ENCODE measurements at places on chromosomes 12 and 14. TPM values are rescaled to one million over a fixed set of nuclear protein-coding genes. Genes with fewer than 3 reads are reported as not detected.

DNA sequence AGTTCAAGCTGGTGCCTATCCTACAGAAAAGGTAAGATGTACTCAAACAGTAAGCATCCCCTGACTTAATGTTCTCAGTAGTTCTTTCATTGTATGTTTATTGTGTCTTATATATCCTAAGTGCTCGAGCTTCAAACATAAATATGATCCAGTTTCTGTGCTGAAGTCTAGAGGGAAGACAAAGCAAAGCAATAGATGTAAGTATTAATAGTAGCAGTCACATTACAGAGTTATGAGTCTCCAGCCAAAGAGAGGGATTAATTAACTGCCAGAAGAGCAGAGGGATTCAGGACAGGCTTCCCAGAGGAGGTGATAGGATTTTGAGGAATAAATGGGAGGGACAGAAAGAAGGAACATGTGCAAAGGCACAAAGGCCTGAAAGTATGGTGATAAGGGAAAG lies 1.4 kb downstream of the NGDN start:
- no peak overlapping the region for H3K27ac ChIP-seq
- H3K27me3 ChIP-seq: no peaks in the 10 kb centered on the region
- DNase-seq: no peak
- no peaks in the 10 kb centered on the region for H3K4me1 ChIP-seq

- H3K4me3 ChIP-seq: no peak overlapping the region
- peaks cover 8% of the 10 kb centered on the region for H3K4me1 ChIP-seq
- DNase-seq: peak; percentile 65
- H3K27me3 ChIP-seq: no peaks in the 10 kb centered on the region
- no peaks in the 10 kb centered on the region for H3K36me3 ChIP-seq
Observed at GRCh38 chr14:50335389-50335788, 23.3 kb downstream of the DMAC2L start.

DNA sequence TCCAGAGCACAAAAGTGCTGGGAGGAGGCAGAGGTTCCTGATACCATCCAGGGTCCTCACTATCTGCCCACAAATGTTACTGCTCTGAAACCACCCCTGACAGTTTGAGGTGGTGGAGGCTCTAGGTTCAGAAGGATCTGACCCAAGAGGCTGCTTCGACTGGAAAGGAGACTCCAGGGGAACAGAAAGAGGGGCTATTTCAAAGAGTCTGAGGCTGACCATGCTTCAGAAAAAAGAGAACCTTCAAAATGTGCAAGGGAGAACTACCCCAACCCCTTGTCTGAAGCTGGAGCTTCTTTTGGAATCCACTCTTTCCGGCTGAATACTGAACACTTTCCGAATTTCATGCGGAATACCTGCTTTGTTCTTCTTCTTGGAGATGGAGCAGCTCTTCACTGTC lies 41.8 kb downstream of the RBM19 start:
- H3K36me3 ChIP-seq: peaks cover 57% of the 10 kb centered on the region
- no peaks in the 10 kb centered on the region for H3K27me3 ChIP-seq
- H3K4me1 ChIP-seq: no peaks in the 10 kb centered on the region
- no peak overlapping the region for H3K4me3 ChIP-seq
- no peak for DNase-seq
- H3K27ac ChIP-seq: no peak overlapping the region

- H3K27me3 ChIP-seq: no peaks in the 10 kb centered on the region
- H3K4me1 ChIP-seq: peaks cover 7% of the 10 kb centered on the region
- H3K27ac ChIP-seq: no peak overlapping the region
- DNase-seq: no peak
- no peaks in the 10 kb centered on the region for H3K36me3 ChIP-seq
Observed at GRCh38 chr12:119069147-119069642, 87.9 kb downstream of the SRRM4 start.

GRCh38 chr14:61347826-61348443 lies 26.6 kb downstream of the PRKCH start:
- no peak overlapping the region for H3K27ac ChIP-seq
- H3K36me3 ChIP-seq: no peaks in the 10 kb centered on the region
- H3K4me3 ChIP-seq: no peak overlapping the region

DNA sequence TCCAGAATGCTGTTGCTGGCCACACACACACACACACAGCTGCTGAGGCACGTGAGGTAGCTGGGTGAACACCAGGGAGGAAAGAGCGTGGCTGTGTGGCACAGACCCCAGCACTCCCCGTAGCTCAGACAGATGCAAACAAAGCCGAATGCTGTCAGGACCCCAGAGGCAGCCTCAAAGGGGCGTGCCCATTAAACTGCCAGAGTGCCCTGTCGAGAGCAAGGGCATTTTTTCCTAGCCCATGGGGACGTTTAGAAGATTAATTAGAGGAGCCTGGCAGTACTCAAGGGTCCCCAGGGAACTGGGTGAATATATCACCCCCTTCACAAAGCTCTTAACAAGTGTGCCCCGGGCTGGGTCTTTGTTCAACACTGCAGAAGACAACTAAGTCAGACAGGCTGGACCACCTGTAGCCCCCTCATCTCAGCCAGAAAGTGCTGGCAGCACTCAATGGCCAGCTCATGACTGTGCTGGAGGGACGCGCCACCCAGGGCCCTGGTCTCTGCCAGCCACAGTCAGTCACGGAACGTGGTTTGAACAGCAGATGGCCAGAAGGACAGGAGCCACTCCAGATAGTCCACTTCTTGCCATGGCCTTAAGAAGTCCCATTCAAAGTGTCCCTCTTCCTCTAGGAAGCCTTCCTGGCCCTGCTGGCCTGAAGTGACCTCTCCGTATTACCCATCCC lies 37.5 kb downstream of the TTC7B start:
- H3K4me3 ChIP-seq: no peak overlapping the region
- H3K4me1 ChIP-seq: no peaks in the 10 kb centered on the region
- no peak for DNase-seq
- H3K27me3 ChIP-seq: no peaks in the 10 kb centered on the region
- H3K36me3 ChIP-seq: peaks cover 5% of the 10 kb centered on the region
- no peak overlapping the region for H3K27ac ChIP-seq

- H3K4me1 ChIP-seq: no peaks in the 10 kb centered on the region
- no peak overlapping the region for H3K4me3 ChIP-seq
- no peaks in the 10 kb centered on the region for H3K36me3 ChIP-seq
- H3K27ac ChIP-seq: no peak overlapping the region
- H3K27me3 ChIP-seq: no peaks in the 10 kb centered on the region
Observed at GRCh38 chr14:102371361-102371760, 8.6 kb downstream of the TECPR2 start.

- no peak for DNase-seq
- H3K27me3 ChIP-seq: no peaks in the 10 kb centered on the region
- no peak overlapping the region for H3K27ac ChIP-seq
- no peaks in the 10 kb centered on the region for H3K36me3 ChIP-seq
- no peak overlapping the region for H3K4me3 ChIP-seq
Observed at GRCh38 chr12:77401064-77401769, 335.8 kb upstream of the E2F7 start.

- no peak overlapping the region for H3K27ac ChIP-seq
- H3K36me3 ChIP-seq: peaks cover 17% of the 10 kb centered on the region
- no peaks in the 10 kb centered on the region for H3K27me3 ChIP-seq
- H3K4me3 ChIP-seq: no peak overlapping the region
- no peak for DNase-seq
- no peaks in the 10 kb centered on the region for H3K4me1 ChIP-seq
Observed at GRCh38 chr14:36900846-36901245, 239.2 kb downstream of the PAX9 start.

The KIF26A gene
- total RNA-seq: 43.0 TPM

The KRT72 gene
- total RNA-seq: not detected
